ENCODE measurements at places on chromosomes 6 and 20.

DNA sequence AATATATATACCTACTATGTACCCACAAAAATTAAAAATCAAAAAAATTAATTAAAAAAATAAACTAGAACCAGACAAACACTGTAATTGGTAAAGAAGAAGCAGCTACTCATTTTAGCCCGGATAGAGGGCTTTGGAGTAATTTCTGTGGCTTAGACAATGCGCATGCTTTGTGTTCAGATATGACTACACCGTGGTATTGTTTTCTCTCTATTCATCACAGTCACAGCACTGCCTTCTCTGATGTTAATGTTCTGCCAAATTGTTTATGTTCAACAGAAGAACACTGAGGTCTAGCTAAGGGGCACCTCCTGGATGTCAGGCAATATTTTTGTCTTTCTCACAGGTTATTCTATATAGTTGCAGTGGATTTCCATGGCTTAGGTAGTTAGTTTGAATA lies 77.5 kb upstream of the GJE1 start:
- no peak for DNase-seq

DNA sequence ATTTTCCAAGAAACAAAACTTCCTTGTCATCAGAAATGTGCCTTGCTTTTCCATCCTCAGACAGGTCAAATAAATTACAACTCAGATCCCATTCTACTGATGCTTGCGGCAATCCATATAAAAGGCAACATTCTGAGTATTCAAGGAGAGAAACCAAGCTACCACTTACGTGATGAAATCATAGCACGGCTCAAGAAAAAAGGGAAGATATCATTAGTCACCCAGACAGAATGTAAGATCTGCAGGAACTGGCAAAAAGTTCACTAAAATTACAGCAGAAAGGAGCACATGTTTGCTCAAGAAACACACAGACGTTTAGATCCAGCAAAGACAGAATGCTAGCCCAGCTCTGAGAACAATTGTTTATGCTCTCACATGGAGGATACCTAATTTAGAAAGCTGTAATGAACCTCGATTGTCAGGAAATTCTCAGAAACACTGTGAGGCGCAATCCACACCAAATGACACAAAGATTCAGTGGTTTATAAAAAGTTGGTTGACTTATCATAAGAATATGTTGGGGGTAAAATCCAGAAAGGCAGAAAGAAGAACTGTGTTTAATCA lies 304.2 kb downstream of the ADGRG6 start:
- peak; percentile 60 for DNase-seq

DNA sequence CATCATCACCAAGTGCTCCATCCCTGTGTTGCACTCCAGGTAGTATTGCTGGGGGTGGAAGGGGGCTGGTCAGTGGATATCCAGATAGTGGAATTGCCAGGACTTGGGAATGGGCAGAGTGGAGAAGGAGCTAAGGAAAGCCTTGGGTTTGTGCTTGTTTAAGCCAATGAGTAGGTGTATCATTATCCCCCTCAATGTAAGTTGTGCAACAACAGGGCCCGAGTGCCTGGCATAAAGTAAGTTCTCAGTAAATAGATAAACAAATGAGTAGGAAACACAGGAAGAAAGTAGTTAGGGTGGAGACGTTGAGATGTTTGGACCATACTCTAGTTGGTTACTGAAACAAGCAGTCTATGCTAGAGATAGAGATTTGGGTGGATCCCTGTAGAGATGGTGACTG lies 9.8 kb downstream of the CCND3 start:
- DNase-seq = no peak

GRCh38 chr6:157885876-157886275 lies 62.8 kb downstream of the SNX9 start:
- DNase-seq = no peak

GRCh38 chr20:3350422-3350821 lies 57.0 kb downstream of the DNAAF9 start:
- no peak for DNase-seq

DNA sequence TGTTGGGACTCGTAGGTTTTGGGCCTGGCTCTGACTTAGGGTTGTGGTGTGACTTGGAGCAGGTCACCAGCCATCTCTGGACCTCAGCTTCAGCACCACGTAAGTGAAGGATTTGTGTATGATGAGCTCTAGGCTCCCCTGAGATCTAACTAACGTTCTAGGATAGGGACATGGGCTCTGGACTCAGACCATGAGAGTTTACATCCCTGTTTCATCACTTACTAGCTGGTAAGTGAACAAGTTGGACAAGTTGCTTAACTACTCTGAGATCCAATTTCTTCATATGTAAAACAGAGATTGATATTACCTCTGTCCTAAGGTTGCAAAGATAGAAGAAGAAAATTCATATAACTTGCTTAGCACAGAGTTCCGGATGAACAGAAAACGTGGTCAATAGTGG lies 20.3 kb upstream of the PNPLA1 start:
- no peak for DNase-seq

GRCh38 chr6:100833972-100834574 lies 47.1 kb downstream of the ASCC3 start:
- peak; percentile 3 for DNase-seq

DNA sequence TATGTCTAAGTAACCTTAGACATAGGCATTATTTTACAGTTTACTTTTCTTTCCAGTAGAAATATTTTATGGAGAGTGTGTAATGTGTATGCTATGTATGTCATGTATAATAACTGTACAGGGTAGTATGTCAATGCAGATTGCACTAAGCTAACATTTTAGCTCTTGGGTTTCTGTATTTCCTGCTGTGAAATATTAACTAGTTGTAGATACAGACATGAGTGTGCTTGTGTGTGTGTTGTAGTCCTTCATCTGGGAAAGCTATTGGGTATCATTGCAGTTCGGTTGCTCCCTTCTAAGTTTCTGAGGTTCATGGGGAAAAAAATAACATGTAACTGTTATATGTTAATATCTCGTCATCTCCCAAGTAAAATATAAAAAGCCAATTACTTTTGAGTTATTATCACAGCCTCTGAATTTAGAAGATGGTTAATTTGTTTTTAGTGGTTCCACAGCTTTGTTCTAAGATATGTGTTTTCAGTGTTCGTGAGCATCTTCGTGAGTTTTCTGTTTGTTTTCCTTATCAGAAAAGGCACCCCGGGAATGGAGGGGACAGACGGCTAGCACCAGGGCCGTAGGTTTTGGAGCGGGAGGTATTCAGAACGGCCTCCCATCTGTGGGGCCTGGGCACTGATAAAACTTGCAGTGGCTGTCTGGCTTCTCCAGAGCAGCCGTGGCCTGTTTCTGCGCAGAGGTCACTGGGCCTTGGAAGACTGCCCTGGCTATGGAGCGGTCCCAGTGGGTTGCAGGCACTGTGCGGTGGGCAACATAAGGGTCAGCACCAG lies 215.0 kb downstream of the ARID1B start:
- DNase-seq = peak; percentile 62

- DNase-seq = no peak
Observed at GRCh38 chr6:23262864-23263263, 693.5 kb downstream of the HDGFL1 start.

GRCh38 chr6:158808941-158809678 lies 10.1 kb downstream of the EZR start:
- no peak for DNase-seq

DNA sequence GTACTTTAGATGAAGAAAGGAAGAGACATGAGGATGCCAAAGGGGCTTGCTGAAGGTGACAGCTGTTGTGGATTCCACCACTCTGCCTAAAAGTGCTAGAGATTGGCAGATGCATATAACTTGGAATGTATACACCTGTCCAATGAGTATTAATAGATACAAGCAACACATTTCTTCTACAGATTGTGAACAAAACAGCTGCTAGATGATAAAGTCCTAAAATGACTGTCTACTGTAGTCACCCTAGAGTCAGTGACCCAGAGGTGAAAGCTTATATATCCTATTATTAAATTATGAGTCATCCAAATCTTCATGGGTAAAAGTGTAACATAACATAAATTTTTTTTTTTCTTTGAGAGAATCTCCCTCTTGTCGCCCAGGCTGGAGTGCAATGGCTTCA lies 5.2 kb downstream of the RNF217 start:
- DNase-seq = no peak

- DNase-seq = no peak
Observed at GRCh38 chr6:72855471-72855870, 233.6 kb downstream of the KCNQ5 start.

- DNase-seq = no peak
Observed at GRCh38 chr6:53014744-53015143, 19.7 kb upstream of the GSTA4 start.

DNA sequence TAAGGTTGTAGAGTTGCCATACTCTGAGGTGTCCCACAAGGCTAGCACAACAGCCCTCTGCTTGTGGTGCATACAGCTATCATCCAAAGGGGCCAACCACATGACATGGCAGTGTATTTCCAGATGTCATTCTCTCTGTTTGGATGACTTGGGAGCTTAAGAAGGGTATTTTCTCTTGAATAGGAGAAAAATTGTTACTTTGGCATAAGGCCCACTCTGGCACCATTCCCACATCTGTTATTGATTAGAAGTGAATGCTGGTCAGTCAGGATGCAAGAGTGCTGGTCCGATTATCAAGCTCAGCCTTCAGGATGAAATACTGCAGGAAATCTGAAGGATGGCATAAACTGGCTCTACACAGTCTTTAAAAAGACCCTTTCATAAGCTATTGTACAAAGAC lies 83.6 kb upstream of the C20orf144 start:
- peak; percentile 83 for DNase-seq

- no peak for DNase-seq
Observed at GRCh38 chr6:12150812-12151432, 138.8 kb downstream of the HIVEP1 start.

DNA sequence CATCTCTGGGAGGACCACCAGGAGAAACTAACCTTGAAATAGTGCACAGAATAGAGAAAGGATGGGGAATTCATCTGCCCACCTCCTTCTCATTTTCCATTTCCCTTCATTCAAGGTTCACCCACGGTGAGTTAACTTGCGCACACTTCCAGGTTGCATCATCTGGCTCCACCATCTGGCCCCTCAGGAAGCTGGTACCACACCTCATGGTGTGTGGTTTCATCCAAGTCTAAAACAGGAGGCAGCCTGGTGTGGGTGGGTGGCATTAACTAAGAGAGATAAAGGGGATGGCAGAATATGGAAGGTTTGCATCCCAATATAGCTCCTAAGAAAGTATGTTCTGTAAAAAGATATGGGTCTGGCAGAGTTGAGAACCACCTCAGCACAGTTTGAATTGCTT lies 3.8 kb downstream of the ZNF334 start:
- DNase-seq = no peak

GRCh38 chr6:34679552-34680253 lies 16.9 kb downstream of the ILRUN start:
- peak; percentile 53 for DNase-seq

GRCh38 chr6:66173587-66173986 lies 466.6 kb upstream of the EYS start:
- DNase-seq = no peak

GRCh38 chr6:71072508-71072907 lies 115.6 kb upstream of the B3GAT2 start:
- no peak for DNase-seq

GRCh38 chr6:120198033-120198432 lies 848.5 kb upstream of the MAN1A1 start:
- DNase-seq = peak; percentile 41

- DNase-seq = no peak
Observed at GRCh38 chr20:36113036-36113435, 41.5 kb upstream of the EPB41L1 start.

GRCh38 chr6:139137706-139138105 lies 2.8 kb downstream of the HECA start:
- DNase-seq = peak; percentile 79

- peak; percentile 34 for DNase-seq
Observed at GRCh38 chr20:60589623-60590022, 631.4 kb downstream of the CDH26 start.

- DNase-seq = peak; percentile 85
Observed at GRCh38 chr20:60512443-60512842, 554.2 kb downstream of the CDH26 start.

- DNase-seq = no peak
Observed at GRCh38 chr6:120278689-120279396, 929.3 kb upstream of the MAN1A1 start.

DNA sequence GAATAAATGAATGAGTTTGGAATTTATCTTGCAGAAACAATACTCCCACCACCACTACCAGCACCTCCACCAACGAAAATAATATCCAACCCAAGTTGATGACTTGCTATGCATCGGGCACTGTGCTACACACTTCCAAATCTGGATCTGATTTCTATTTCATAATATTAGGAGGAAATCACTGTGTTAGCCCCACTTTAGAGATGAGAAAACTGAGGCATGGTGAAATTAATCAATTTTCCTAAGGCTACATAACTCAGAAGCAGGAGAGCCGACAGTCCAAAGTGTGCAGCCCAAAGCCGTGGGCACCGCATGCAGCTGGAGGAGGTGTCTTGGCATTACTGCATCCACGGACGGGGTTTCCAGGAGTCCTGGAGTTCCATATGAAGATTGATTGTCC lies 17.6 kb downstream of the TCF15 start:
- no peak for DNase-seq

- DNase-seq = no peak
Observed at GRCh38 chr6:150027806-150028565, 2.7 kb upstream of the RAET1L start.

- DNase-seq = peak; percentile 79
Observed at GRCh38 chr6:16704401-16705045, 56.7 kb downstream of the ATXN1 start.

DNA sequence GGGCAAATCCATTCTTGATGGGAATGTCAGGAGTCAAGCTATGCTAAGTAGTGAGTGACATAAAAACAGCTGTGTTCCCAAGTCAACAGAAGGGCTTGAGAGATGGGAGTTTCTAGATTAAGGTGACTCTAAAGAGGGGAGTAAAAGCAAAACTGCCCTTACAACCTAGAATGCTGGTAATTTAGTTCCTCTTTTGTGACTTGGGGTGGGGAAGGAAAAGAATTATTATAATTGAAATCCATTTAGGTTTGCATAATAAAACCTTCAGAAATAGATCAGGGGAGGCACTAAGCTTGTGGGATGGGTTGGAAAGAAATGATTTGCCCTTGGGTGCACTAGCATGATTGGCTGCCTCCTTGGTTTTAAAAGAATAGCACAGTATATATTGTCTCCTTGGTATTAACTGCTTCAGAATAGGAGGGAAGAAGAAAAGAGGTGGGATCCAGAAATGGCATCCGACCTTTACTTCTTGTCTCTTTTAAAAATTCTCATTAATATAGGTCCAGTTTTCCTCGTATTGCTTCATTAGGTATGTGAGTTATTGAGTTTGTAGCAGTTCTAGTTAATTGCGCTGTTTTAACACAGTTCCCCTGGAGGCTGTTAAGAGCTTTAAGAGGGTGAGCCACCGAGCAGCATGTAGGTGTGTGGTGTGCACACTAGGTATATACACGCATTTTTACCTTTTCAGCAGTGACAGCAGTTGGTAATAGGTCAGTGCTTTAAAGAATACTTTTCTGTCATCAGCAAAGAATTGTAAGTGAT lies 95.3 kb upstream of the VSTM2L start:
- no peak for DNase-seq

GRCh38 chr6:22008248-22008836 lies 288.5 kb downstream of the PRL start:
- DNase-seq = peak; percentile 49

DNA sequence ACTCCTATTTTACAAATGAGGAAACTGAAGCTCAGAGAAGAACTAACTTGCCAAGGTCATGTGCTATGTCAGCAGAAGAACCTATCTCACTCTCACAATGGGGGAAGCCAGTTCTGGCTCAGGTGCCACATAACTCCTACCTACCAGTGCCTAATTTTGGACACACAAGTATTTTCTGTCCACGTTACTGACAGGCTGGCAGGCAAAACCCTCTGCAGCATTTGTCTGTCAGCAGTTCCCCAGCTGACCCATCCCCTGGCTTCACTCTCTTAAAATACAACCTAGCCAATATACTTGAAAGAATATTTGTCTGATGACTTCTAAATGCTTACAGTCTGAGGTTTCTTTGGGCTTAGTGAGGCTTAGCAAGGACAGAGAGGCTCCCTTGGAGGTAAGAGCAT lies 15.5 kb downstream of the GSS start:
- DNase-seq = no peak
